ENCODE measurements at places on chromosomes 6 and 20. TPM values are rescaled to one million over a fixed set of nuclear protein-coding genes. Genes with fewer than 3 reads are reported as not detected.

FOXC1 gene
- total RNA-seq = 1.1 TPM

GPR63 gene
- total RNA-seq = 3.0 TPM

AVP gene
- total RNA-seq = not detected

ITCH gene
- 85.5 TPM for total RNA-seq

IFNGR1 gene
- total RNA-seq = 29.4 TPM

FABP7 gene
- total RNA-seq = 6.8 TPM

DNA sequence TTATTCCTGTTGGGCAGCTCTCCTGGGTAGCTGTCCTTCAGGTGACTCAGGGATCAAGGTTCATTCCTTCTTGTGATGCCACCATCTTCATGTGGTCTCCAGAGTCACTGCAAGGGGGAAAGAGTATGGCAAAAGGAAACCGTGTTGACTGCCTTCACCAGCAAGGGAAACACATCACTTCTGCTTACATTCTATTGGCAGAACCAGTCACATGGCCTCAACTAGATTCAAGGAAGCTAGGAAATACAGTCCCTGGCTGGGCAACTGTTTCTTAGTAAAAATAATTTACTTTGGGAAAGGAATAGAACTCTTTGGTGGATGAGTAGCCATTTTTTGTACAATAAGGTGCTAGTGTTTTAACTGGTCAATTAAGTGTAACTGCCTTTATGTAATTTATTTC, 5.3 kb downstream of the ANKRD6 start:
- no peak for DNase-seq

HAO1 gene
- not detected for total RNA-seq

DNA sequence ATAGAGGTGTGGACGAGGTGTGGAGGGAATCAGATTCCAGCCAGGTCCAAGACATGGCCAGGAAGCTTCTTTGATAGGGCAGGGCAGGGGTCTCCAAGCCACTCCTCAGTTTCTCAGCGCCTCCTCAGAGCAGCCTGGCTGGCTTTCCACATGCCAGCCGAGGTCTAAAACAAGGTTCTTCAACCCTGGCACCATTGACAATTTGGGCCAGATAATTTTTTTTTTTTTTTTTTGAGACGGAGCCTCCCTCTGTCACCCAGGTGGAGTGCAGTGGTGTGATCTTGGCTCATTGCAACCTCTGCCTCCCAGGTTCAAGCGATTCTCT, 21.3 kb upstream of the CHMP4B start:
- DNase-seq = no peak

DNA sequence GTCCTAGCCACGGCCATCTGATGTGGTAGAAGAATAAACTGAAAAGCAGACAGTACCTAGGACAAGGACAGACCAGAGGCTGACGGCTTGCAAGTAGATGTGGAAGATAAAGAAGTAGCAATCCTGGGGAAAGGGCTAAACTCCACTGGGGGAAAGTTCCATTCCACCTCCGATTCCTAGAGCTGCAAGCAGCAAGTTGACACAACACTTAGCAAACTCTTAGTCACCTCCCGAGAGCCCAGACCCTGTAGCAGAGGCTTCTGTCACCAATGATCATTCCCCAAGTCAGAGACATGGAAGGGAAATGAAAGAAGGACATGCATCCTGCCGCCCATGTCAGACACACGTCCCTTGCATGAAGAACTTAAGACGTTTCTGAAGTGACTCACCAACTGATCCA, 99.2 kb upstream of the RPS6KA2 start:
- no peak for DNase-seq

- DNase-seq = no peak
Measured at GRCh38 chr6:105431226-105431625, 28.3 kb upstream of the PREP start.

Data from progenitor cell of endocrine pancreas (in vitro differentiated cells).